Activated T-helper 1 cell treated with anti-CD3 and anti-CD28 coated beads, Interleukin-12 subunit alpha, Interleukin-12 subunit beta, Interleukin-2, Interleukin-4 antibody, amounts not matched to agents 30 ng/mL and 10 ng/mL and 1 ng/mL, durations not matched to agents 14 hours and 24 hours and 36 hours (primary cell): ENCODE measurements at places on chromosomes 1 and 21. TPM values are rescaled to one million over a fixed set of nuclear protein-coding genes. Genes with fewer than 3 reads are reported as not detected.
A peak's percentile ranks its signal among the peaks of the same experiment; 100 is the strongest.

DNA sequence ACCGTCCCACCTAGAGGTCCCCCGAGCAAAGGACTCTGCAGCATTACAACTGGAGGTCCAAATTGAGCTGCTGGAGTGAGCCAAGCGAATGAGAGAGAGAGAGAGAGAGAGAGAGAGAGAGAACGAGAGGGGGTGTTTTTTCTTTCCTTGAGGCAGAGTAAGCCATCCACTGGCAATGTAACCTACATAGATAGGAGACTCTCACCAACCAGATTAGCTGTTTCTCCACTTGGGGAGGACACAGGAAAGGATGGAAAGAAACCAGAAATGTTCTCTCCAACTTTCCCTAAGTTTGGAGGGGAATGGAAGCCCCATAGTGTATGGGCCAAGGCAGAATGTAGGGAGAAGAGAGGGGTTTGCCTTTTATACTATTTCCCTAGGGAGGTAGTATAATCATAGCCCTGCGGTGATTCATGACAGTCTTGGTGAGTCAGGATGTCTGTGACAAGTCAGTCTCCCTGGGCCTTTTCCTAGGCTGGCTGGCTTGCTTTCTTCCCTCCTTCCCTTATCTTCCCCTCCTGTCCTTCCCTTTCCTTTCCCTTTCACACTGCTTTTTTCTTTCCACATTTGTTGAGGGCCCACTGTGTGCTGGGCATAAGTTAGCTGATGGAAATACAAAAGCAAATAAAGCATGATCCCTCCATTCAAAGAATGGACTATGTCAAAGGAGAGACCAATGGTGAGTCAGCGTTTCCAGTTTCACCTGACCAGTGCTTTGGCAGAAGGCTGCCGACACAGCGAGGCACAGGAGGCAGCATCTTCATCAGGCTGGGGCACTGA, 7.1 kb downstream of the FNDC7 start:
- no peak for DNase-seq

Gene UBE2U
- total RNA-seq = not detected in 2 replicates

Gene ZNF683
- not detected in 2 replicates for total RNA-seq

GRCh38 chr1:165339164-165339563, 17.4 kb downstream of the LMX1A start:
- no peak for DNase-seq

Gene LPAR3
- total RNA-seq = 0.34 and 0.47 TPM in 2 replicates

DNA sequence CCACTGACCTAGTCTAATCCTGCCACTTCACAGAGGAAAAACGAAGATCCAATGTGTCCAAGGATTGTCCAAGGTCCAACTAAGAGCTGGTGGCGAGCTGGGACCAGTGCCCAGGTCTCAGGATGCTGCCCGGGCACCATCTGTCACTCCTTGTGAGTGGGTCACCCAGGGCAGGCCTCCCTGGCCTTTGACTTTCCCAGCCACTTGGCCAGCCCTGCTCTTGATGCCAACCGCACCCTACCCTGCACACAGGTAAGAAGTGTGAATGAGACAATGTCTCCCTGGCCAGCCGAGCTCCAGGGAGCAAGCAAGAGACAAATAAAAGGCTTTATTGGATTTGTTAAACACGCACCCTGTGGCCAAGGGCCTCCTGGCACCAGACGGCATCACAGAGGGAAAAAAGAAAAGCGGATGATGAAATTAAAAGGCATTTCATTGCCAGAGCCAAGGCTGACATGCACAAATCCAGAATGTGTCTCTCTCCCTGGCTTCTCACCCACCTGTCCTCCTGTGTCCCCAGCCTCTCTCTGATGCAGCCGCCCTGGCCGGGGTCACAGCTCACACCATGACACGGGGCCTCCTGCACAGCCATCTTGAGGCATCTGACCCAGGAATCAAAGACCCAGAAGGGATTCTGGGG, 72.8 kb downstream of the CAMK2N1 start:
- DNase-seq = no peak

DNA sequence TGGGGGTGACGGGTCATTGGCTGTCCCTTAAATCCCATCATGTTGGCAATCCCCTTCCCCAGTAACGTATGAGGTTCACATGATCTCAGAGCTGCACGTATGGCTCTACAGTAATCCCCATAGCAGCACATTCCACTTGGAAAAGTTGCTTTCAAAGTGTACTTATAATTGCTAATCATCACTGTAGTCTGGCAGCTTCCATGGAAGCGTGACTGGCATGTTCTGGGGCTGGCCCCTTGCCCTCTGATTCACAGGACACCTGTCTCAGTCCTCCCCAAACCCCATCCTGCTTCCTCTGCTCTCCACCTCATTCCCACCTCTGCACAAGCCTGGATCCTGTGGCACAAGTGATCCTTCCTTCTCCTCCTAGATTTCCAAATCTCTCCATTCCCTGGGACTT, 102.2 kb downstream of the TSEN15 start:
- DNase-seq = no peak

Gene C1orf94
- not detected in 2 replicates for total RNA-seq

- no peak for DNase-seq
These were observed 293.2 kb upstream of the SGIP1 start for GRCh38 chr1:66240491-66241484.

DNA sequence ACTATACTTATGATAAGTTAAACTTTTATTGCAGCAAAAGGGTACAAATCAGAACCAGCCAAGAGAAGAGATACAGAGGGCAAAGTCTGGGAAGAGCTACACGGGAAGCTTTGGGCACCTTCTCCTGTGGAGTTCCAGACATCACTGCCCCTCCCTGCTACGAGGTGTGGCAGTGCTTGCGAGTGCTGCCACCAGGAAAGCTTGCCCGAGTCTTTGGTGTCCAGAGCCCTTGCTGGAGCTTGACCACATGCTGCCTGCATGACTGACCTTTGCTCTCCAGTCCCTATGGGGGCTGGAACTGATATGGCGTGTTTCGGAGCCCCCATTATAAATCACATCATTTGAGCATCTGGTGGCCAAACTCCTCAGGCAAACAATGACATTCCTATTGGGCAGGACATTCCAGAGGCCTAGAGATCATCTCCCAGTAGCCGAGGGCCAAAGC, 23.4 kb downstream of the PLEKHO1 start:
- DNase-seq = no peak

DNA sequence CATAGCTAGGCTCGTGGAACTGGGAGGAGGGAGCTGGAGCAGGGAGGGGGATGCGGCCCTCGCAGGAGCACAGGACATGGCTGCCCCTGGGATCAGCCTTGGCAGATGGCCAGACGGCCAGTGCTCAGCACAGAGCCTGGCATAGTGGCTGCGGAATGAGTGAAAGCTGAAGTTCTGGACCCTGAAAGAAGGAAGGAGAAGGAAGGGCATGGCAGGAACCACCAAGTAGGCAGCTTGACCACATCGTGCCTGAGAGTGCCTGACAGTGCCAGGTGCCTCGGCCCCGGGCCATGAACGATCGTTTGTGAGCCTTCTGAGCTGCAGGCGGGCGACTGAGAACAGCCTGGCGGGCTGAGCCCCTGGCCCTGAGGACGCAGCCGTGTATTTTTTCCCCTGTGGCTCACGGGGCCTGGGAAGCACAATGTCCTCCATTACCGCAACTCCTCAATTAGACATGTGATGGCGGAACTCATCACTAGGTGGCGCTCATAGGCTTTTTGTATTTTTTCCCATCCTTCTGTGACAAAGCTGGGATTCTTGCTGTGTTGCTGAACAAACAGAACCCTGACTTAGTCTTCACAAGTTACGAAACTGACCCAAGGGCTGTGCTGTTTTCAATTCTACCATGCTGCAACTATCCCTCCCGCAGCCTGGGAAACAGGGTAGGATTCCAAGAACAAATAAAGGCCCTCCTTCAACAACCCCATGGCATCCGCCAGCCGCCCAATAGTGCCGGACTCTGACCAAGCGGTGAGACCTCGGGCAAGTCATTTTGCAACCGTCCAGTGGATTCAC, 29.9 kb upstream of the TMEM61 start:
- DNase-seq = peak; percentile 38

DNA sequence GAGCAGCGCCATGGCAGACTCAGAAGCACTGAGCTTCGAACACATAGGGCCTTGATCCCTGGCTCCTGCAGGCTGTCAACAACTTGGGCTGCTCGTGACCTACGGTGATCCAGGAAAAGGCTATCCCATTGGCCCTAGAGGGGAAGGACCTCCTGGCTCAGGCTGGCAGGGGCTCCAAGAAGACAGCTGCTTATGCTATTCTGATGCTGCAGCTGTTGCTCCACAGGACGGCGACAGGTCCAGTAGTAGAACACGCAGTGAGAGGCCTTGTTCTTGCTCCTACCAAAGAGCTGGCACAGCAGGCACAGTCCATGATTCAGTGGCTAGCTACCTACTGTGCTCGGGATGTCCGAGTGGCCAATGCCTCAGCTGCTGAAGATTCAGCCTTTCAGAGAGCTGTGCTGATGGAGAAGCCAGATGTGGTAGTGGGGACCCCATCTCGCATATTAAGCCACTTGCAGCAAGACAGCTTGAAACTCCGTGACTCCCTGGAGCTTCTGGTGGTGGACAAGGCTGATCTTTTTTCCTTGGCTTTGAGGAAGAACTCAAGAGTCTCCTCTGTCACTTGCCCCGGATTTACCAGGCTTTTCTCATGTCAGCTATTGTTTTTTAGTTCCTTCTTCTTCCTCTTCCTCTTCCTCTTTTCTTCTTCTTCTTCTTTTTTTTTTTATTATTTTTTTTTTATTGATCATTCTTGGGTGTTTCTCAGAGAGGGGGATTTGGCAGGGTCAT, 18.9 kb downstream of the ITLN2 start:
- no peak for DNase-seq

DNA sequence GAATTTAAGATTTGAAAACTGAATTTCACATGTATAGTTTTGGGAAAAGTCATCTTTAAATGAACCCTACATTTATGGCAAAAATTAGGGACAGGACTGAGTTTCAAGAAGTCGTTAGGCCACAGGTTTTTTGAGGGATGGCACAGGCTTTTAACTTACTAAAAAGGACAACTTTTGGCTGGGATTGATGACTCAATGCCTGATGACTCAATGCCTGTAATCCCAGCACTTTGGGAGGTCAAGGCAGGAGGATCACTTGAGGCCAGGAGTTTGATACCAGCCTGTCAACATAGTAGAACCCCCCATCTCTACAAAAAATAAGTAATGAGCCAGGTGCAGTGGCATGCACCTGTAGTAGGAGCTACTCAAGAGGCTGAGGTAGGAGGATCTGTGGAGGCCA, 15.9 kb downstream of the UCK2 start:
- no peak for DNase-seq

Gene TDRD5
- not detected in 2 replicates for total RNA-seq

DNA sequence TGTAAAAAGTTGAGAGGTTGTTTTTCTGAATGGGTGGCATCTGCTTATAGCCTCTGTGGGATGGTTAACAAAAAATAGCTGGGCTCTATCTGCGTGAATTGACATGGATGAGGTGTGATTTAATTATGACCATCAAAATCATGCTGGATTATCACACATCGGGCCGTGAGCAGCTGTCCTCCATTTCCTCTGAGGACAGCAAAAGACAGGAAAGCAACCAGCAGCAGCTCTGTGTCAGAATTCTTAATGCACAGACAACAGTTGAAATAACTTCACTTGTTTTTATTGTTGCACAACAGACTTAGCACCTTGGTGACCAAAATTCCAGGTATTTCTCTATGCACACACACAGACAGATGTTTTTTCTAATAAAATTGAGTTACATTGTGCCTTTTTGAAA, 54.5 kb upstream of the LAPTM5 start:
- DNase-seq = no peak

GRCh38 chr1:63630238-63630637, 37.0 kb downstream of the PGM1 start:
- no peak for DNase-seq

GRCh38 chr1:56212143-56212542, 367.2 kb downstream of the PLPP3 start:
- no peak for DNase-seq

DNA sequence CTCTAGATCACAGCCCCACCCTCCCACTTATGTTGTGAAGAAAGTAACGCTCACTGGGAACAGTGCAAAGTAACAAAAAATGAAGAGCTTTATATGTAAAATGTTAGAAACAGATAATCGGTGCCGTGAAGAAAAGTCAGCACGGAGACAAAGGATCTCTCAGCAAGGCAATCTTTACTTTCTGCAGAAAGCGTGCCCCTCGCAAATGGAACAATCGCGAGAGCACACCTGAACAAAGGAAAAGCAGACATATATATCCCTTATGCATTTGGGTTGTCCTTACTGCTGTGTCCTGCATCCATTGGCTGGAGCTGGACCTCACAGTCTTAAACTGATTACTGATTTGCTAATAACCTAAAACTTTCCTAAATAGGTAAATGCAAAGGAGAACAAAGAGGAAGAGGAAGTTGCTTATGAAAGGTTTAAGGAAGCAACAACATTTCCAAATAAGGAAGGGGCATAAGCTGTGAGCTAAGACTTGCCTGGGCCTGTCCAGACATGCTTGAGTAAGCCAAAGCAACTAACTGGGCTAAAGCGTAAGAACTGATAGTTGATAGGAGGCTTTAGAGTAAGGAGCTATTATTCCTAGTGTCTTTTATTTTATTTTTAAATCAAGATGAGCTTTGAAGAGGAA, 89.7 kb downstream of the GTF2B start:
- DNase-seq = no peak

DNA sequence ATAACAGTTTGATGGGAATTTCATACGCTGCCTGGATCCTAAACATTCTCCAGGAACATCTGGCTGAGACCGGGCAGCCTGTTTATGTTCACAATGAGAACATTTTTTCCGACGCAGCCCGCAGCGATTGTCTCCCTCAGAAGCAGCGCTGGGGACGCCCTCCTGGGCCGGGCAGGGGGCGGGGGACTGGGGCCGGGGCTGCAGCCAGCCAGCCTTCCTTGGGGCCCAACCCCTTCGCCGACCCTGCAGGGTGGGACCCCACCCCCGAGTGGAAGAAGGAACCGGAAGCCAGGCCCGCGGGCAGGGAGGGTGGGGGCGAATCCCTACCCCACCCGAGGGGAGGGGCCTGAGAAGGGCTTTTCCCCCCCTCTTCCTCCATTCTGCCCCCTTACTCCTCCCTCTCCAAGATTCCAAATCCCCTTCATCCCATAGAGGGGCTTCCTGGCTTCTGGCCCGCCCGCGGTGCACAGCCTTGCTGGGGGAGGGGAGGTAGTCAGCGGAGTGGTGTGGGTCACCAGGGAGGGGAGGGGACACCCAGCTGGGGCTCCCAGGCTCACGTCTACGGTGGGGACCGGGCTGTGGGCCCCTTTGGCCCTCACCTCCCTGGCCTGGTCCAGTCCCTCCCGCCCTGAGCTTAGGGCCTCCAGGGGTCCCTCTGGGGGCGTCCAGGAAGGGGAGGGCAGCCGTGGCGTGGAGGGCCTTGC, 60.6 kb downstream of the WNT9A start:
- no peak for DNase-seq

DNA sequence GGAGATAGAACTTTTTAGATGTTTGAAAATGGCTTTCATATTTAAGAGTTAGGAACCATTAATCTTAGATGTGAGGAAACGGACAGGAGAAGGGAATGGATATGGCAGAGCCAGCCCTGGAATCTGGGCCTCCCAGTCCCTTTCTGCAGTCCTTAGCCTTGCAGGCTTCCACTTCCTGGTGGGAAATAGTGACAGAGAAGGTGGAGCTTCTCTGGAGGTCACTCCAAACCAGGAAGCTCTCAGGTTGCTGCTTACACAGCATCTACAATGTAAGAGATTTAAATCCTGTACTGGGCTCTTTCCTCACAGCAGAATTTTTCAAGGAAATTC, 2.5 kb downstream of the S100A11 start:
- no peak for DNase-seq
